Aorta (tissue), 5 donors: ENCODE measurements at places on chromosomes 12 and 14. TPM values are rescaled to one million over a fixed set of nuclear protein-coding genes. Genes with fewer than 3 reads are reported as not detected.
A peak's percentile ranks its signal among the peaks of the same experiment; 100 is the strongest.

DNA sequence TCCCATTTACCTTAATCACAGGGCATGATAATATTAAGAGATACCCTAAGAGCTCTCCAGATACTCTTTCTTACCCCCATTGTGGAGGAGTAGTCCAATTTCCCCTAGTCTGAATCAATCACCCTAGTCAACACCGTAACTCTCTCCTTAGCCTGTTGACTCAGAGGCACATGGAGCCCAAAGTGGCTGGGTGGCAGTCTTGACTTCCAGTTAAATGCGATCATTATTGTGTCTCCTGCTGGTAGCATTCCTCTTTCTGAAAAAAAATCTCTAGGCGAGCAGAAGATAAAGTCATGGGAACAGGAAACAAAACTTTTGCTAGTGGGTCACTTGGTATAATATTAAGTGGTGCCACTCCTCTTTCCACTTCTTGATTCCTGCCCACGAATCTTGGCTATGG, 46.4 kb downstream of the EMP1 start:
- no peak overlapping the region for H3K4me3 ChIP-seq
- H3K36me3 ChIP-seq, result no peaks in the 10 kb centered on the region
- no peaks in the 10 kb centered on the region for H3K27me3 ChIP-seq

DNA sequence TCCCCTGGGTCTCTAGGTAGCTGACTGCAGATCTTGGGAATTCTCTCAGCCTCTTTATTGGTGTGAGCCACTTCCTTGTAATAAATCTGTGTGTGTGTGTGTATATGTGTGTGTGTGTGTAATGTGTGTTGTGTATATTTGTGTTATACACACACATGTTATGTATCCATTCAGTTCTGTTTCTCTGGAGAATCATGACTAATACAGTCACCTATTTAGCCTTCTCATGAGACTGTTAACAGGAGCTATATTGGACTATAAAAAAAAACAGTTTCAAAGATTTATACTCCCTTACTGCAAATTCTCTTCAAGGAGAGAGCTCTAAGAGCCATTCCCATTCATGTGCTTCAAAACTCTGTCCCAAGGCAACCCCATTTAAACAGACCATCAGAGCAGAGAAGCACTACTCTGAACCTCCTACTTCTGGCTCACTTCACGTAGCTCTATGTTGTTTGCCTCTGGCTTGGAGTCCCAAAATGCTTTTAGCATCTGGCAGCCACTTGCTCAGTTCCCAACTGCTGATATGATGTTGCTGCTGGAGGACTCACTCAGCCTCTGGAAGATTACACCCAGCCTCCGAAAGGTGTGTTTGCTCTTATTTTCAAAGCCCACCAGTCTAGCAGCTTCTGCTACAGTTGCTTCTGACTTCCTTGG, 48.7 kb upstream of the KITLG start:
- no peak overlapping the region for H3K27ac ChIP-seq
- no peaks in the 10 kb centered on the region for H3K4me1 ChIP-seq
- no peaks in the 10 kb centered on the region for H3K36me3 ChIP-seq
- no peaks in the 10 kb centered on the region for H3K27me3 ChIP-seq

GRCh38 chr12:49808686-49809380, 19.4 kb downstream of the NCKAP5L start:
- H3K36me3 ChIP-seq, result peaks cover 2% of the 10 kb centered on the region
- H3K4me1 ChIP-seq, result peaks cover 2% of the 10 kb centered on the region

DNA sequence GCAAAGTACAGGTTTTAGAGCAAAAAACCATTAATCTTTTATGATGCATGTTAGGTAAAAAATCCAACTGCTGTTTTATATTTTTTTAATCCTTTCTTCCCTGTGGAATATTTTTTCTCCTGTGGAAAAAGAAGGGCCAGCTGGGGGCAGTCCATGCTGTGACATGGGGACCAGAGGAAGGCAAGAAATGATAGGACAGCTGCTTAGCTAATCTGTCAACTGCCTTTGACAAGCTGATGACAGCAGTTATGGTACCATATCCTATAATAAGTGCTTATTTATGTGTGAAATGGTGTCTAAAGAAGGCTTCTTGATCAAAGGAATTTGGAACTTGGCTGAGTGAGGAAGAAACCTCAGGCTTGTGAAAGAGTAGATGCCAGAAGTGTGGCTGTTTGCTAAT, 452.4 kb upstream of the NOVA1 start:
- DNase-seq, result no peak
- no peaks in the 10 kb centered on the region for H3K36me3 ChIP-seq
- no peaks in the 10 kb centered on the region for H3K4me1 ChIP-seq
- H3K4me3 ChIP-seq, result no peak overlapping the region
- H3K27me3 ChIP-seq, result no peaks in the 10 kb centered on the region

DNA sequence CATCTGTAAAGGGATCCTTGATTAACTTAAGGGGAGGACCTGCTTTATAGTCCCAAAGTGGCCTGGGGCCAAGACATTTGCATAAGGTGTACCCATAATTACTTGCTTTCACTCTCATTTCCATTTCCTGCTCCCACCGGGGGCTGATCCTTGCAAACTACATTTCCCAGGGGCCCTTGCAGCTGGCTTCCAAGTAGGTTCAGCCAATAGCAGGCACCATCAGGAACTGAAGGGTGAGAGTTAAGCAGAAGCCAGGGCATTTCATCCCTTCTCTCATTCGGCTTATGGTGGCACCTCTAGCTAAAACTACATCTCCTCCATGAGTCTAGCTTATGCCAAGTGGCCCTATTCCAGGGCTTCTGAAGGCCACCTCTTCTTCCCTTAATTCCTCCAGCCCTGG, 88.8 kb downstream of the CCDC60 start:
- DNase-seq, result no peak
- H3K27me3 ChIP-seq, result no peaks in the 10 kb centered on the region
- H3K27ac ChIP-seq, result no peak overlapping the region
- H3K36me3 ChIP-seq, result no peaks in the 10 kb centered on the region

DNA sequence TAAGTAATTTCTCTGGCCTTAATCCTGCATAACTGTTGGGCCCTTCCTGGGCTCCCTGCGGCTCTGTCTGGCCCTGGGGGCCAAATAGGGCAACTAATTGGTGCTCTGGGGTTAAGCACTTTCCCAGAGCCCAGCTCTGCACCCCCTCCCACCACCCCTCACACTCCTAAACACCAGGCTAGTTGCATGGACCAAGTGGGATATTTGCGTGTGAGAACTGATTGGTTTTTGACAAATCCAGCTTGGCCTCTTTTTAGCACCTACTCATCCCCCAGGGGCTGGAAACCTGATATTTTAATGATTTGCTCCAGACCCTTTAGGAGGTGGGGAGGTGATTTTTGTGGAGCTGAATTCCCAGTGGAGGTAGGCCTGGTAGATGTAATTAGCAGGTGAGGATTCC, 91.9 kb downstream of the DICER1 start:
- no peaks in the 10 kb centered on the region for H3K36me3 ChIP-seq
- no peaks in the 10 kb centered on the region for H3K27me3 ChIP-seq
- DNase-seq, result no peak
- no peak overlapping the region for H3K4me3 ChIP-seq

GRCh38 chr12:20474443-20474842, 106.1 kb downstream of the PDE3A start:
- H3K36me3 ChIP-seq, result no peaks in the 10 kb centered on the region
- H3K4me1 ChIP-seq, result peaks cover 14% of the 10 kb centered on the region
- H3K27ac ChIP-seq, result peak overlapping the region; percentile 61
- no peaks in the 10 kb centered on the region for H3K27me3 ChIP-seq
- no peak for DNase-seq

DNA sequence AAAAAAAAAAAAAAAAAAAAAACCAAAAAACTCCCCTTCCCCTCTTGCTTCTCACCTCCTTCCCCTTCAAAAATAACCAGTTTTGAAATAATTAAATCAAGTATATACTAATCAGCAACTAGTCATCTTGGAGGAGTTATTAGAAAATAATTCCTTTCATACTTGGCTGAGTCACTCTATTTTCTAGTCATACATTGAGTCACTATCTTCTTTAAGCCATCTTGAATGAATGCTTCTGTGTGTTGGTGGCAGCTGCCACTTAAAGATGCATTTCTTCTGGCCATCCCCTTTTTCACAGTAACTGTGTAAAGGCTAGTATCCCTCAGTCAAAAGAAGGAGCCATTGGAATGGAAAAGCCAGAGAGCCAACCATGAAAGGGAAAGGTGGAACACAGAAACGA, 84.2 kb upstream of the TMEM263 start:
- no peaks in the 10 kb centered on the region for H3K4me1 ChIP-seq
- H3K4me3 ChIP-seq, result no peak overlapping the region
- H3K27ac ChIP-seq, result no peak overlapping the region
- DNase-seq, result no peak

DNA sequence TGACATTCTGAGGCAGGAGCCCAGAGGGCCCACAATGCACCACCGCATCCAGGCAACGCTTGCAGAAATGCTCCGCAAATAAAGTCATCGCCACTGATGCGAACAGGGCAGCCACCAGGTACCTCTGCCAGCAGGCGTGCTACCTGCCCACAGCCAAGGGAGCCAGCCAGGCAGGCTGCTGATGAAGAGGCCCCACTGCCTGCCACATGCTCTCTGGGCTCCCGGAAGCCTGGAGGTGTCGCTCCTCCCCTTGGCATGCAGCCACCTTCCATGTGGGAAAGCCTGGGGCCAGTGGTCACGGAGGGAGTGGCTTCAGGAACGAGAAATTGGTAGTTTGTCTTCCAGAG, 14.7 kb downstream of the GPR132 start:
- no peaks in the 10 kb centered on the region for H3K27me3 ChIP-seq
- H3K27ac ChIP-seq, result no peak overlapping the region
- no peaks in the 10 kb centered on the region for H3K4me1 ChIP-seq

RNF212B gene
- total RNA-seq, result not detected

SLC17A8 gene
- not detected for total RNA-seq
